ENCODE measurements at places on chromosomes 12 and 14. TPM values are rescaled to one million over a fixed set of nuclear protein-coding genes. Genes with fewer than 3 reads are reported as not detected.

The RGS6 gene
- total RNA-seq = not detected

The CRADD gene
- total RNA-seq = 42.4 TPM

The SYT1 gene
- total RNA-seq = 11.5 TPM

The POTEM gene
- 18.1 TPM for total RNA-seq

Data from prostate gland (tissue), 2 donors.